Activated CD8-positive, alpha-beta memory T cell treated with anti-CD3 and anti-CD28 coated beads for 48 hours (primary cell): ENCODE measurements at places on chromosomes 4 and X.

DNA sequence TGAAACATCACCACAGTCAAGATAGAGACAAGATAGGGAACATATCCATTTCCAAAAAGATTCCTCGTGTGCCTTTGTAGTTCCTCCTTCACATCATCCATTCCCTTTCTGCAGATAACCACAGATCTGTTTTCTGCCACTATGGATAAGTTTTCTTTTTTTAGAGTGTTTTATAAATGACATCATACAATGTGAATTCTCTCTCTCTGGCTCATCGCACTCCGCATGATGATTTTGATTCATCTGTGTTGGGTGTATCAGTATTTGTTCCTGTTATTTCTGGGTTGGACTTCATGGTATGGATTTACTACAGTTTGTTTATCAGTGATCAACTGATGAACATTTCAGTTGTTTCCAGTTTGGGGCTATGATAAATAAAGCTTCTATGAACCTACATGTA, 23.2 kb upstream of the ANXA3 start:
- no peak for DNase-seq

DNA sequence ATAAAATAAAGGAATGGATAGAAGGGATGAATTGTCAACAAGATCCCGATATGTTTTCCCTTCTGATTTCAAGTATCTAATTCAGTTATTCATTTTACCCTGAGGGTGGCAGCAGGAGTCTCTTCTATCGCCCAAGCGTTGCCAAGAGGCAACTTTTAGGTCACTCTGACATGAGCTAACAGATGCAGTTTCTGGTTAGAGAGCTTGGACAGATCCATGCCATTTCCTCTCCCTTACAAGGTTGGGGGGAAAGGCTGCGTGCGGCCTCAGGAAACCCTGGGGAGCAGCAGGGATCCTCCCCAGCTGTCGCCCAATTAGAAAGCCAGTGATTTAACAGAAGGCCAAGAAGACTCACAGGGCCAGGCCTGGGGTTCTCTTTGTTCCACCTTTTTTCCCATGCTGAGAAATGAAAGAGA, 35.3 kb upstream of the WAS start:
- DNase-seq: no peak

- no peak for DNase-seq
Measured at GRCh38 chr4:40247350-40247749, 50.5 kb downstream of the RHOH start.

- DNase-seq: no peak
Measured at GRCh38 chrX:136030303-136031191, 45.3 kb downstream of the SLC9A6 start.

DNA sequence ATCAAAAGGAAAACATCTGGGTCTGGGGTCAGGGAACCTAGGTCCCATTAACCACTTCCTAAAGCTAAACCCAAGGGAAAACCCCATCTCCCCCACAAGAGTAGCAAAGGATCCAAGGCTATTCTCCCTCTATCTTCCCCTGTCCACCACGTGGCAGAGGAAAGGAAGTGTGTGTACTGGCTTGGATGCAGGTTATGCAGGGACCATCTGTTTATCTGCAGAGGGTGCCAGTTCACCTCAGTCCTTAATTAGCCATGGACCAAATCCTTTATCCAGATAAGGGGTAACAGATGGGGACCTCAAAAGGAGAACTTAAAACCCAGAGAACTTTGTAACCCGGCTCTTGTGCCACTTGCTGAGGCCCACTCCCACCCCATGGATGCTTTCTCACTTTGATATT, 135.3 kb downstream of the ZNF518B start:
- DNase-seq: no peak
